ENCODE measurements at places on chromosomes 6 and 20.
A peak's percentile ranks its signal among the peaks of the same experiment; 100 is the strongest.

GRCh38 chr6:81331526-81331925 is 421.0 kb downstream of the TENT5A start:
- ATAC-seq, result no peak

GRCh38 chr6:31007694-31008093 is 2.6 kb upstream of the MUC22 start:
- no peak for ATAC-seq

GRCh38 chr6:18207438-18207837 is 52.2 kb downstream of the KDM1B start:
- peak; percentile 61 for ATAC-seq

DNA sequence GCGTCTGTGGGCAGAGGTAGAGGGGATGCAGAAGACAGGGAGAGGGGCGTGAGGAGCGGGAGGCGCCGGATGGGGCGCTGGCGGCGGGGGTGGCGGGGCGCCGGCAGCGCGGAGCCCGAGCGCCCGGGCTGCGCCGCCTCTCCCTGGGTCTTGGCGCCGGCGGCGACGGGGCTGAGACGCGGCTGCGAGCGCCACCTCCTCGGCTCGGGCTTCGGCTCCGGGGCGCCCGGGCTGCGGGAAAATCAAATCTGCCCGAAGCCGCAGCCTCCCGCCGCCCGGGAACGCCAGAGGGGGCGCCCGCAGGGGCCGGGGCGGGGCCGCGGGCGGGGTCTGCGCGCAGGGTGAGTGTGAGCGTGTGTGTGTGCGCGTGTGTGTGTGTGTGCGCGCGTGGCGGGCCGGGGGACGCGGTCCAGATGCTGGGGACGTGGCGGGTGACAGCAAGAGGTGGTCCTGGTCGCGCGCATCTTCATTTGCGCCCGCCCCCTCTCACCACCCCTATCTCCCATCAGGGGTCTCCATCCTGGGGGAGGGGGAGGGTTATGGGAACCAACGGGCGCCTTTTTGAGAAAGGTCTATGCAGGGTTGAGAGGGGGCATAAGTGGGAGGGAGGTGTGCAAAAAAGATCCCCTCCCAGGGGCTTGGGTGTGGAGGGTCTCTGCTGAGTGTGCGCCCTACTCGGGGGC is 646 bp upstream of the CPNE5 start:
- peak; percentile 57 for ATAC-seq

GRCh38 chr6:17601386-17601703 is 1.2 kb downstream of the FAM8A1 start:
- ATAC-seq, result no peak

- ATAC-seq, result peak; percentile 53
These were observed 19.6 kb upstream of the IL17F start for GRCh38 chr6:52263709-52264540.

GRCh38 chr20:37081717-37082289 is 14.0 kb downstream of the RBL1 start:
- ATAC-seq, result no peak
